ENCODE measurements at places on chromosomes 16 and 17. TPM values are rescaled to one million over a fixed set of nuclear protein-coding genes. Genes with fewer than 3 reads are reported as not detected.

The CHAD gene
- total RNA-seq = not detected

The LRRC46 gene
- total RNA-seq = 0.15 TPM

The DLX3 gene
- total RNA-seq = not detected

The SLFN11 gene
- 70.8 TPM for total RNA-seq

The RECQL5 gene
- total RNA-seq = 34.1 TPM

The GDPD3 gene
- total RNA-seq = 1.6 TPM

The UTS2R gene
- 0.15 TPM for total RNA-seq
